Left lung (tissue), 14 donors: ENCODE measurements at places on chromosomes 1 and 21. TPM values are rescaled to one million over a fixed set of nuclear protein-coding genes. Genes with fewer than 3 reads are reported as not detected.

LAPTM5 gene
- total RNA-seq, result 513 TPM

S100A7 gene
- total RNA-seq, result not detected

DNA sequence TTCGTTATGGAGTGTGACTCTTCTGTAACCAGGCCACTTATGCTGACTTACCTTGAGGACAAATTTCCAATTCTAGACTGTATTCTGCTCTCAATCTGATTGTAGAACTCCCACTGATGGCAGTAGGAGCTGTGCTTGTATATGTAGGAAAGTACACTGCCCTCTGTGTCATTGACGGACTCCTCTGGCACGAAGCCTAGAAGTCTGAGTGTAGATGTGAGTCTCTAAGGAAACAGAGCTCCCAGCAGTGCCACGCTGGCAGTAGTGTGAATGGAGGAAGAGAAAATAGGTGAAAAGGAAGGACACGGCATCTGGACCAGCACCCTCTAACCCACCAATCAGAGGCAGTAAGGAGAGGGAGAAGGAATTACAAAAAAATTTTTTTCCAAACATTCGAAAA, 130.4 kb upstream of the ADGRL2 start:
- DNase-seq, result peak; percentile 81

APOBEC4 gene
- total RNA-seq, result 0.26 TPM

GRCh38 chr1:217717959-217718358, 86.8 kb downstream of the SPATA17 start:
- DNase-seq, result no peak

DNA sequence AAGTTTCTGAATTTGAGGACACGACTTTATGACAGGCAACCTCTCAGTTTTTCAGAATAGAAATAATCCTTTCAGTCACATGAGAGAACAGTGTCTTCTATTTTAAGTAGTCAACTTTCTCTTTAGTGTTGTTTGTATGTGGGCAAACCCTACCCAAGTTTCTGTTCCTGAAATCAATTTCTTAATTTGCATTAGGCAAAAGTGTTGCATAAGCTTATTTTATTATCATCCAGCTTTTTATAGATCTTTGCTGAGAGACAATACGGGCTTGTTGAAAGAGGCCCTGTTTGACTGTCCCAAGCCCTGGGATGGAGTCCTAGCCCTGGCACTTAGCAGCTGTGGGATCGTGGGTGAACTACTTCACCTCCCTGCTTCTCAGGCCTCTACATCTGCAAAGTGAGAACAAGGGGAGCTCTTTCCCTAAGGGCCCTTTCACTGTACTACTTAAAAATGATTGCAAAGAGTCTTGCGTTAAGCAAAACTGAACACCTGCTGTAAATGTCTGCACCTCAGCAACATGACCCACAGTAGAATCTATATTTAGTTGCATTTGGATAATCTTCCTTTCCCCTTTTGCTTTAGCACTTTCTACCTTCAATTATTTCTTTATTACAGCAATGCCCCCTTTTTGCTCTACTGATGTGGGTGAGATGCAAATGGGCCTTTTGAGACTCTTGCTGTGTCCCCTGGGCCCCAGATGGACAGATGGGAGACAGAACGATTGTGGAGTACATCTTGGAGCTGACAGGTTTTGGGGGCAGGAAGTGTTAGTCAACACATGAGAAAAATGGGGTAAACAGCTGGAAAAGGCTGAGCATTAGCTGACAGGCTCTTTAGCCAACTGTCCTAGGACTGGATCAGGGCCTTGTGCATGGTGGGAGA, 41.0 kb upstream of the SCAF4 start:
- DNase-seq, result no peak

DNA sequence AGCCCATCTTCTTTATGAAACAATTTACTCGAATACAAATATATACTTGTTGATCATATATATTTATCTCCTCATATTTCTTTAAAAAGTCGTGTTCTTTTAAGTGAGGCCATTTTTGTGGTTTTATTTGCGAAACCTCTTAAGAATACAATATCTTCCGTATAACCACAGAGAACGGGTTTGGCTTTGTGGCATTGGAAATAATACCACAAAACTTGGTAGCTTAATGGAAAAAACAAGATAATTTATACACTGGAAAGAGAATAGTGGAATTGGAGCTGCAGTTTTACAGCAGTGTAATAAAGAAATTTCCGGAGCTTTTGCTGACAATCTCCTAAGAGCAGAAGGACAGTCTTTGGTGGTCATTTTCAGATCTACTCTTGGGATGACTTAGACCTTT, 29.4 kb downstream of the PTGFR start:
- no peak for DNase-seq

DNA sequence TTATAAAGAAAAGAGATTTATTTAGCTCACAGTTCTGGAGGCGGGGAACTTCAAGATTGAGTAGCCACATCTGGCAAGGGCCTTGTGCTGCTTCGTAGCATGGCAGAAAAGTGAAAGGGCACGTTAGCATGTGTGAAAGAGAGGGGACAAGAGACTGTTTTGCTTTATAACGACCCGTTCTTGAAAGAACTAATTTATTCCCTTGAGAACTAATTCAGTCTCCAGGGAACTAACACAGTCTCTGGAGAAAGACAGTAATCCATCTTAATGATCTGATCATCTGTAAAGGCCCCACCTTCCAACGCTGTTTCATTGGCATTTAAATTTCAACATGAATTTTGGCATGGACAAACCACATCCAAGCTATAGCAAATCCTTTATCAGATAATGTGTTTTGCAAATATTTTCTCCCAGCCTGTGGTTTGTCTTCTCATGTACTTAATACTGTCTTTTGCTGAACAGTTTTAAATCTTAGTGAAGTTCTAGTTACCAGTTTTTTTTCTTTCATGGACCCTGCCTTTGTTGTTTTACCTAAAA, 26.1 kb downstream of the MTR start:
- DNase-seq, result no peak

DNA sequence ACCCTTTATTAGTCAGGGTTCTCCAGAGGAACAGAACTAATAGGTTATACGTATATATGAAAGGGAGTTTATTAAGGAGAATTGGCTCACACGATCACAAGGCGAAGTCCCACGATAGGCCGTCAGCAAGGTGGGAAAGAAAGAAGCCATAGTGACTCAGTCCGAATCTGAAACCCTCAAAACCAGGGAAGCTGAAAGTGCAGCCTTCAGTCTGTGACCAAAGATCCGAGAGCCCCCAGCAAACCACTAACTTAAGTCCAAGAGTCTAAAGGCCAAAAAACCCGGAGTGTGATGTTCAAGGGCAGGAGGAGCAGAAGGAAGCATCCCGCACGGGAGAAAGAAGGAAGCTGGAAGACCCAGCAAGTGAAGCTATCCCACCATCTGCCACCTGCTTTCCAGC, 9.9 kb downstream of the IFNLR1 start:
- no peak for DNase-seq
